ENCODE measurements at places on chromosomes 12 and 14. TPM values are rescaled to one million over a fixed set of nuclear protein-coding genes. Genes with fewer than 3 reads are reported as not detected.

GRCh38 chr12:69151254-69151764 lies 88.1 kb upstream of the CPSF6 start:
- DNase-seq: no peak

- peak; percentile 69 for DNase-seq
Measured at GRCh38 chr12:64633940-64634337, 23.6 kb downstream of the RASSF3 start.

GRCh38 chr14:23559010-23559925 lies 3.2 kb downstream of the THTPA start:
- DNase-seq: no peak

DNA sequence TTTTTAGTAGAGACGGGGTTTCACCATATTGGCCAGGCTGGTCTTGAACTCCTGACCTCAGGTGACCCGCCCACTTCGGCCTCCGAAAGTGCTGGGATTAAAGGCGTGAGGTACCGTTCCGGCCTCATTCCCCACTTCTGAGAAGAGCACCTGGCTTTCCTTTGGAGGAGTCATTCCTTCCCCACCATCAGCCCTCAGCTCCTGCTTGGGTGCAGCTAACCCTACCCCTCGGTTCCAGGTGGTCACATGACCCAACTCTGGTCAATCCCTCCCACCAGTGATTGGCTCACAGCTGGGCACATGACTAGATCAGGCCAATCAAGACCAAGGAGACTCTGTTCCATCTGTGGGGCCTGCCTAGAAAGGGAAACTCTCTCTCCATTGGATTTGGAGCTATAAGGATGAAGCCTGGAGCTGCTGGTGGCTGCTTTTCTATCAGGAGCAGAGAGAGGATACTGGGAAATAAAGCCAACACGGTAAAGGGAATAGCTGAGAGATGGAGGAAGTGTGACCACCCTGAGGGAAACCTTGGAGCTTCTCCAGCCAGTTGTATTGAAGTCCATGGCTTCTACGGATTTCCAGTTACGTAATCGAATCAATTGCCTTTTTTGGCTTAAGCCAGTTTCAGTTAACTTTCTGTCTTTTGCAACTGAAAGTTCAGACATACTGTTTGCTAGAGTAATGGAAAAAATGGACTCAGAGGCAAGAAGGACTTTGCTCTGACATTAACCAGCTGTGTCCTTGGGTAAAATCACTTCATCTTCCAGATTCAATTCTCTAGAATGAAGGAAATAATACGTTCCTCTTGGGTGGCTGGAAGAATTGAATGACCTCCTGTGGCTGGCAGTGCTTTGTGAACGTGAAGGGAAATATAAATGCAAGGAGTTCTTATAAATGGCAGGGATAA lies 19.7 kb upstream of the IFT81 start:
- no peak for DNase-seq

DNA sequence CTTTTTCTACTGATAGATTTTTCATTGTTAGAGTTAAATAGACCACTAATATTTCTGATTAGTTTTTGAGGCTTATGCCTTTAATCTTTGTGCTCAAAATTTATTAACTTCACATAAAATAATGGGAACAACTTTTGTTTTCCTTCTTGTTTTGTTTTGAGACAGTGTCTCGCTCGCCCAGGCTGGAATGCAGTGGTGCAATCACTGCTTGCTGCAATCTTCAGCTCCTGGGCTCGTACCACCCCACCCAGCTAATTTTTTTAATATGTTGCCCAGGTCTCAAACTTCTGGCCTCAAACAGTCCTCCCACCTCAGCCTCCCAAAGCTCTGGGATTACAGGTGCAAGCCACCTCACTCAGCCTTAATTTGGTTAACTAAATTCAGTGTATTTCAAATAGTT lies 16.8 kb downstream of the SCFD1 start:
- DNase-seq: no peak

DNA sequence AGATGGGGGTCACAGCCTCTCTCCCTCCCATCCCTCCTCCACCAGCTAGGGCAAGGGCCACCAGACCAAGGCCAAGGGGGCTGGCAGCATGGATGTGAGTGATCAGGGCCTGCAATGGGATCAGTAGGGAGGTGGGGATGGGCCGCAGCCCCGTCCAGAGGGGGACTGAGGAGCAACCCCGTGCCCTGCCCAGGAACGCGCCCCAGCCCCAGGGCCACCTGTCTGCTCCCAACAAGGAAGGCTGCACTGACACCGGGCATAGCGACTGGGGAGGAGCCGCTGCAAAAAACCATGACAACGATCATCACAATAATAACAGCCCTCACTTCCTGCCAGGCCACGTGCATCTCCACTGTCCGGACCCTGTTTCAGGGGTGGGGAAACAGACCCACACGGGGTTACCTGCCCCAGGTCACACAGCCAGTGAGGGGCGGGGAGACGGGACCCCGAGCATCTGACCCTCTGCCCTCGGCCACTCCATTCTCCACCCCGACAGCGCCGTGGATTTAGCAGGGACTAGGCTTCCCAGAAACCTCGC lies 24.3 kb downstream of the NCOR2 start:
- no peak for DNase-seq

DNA sequence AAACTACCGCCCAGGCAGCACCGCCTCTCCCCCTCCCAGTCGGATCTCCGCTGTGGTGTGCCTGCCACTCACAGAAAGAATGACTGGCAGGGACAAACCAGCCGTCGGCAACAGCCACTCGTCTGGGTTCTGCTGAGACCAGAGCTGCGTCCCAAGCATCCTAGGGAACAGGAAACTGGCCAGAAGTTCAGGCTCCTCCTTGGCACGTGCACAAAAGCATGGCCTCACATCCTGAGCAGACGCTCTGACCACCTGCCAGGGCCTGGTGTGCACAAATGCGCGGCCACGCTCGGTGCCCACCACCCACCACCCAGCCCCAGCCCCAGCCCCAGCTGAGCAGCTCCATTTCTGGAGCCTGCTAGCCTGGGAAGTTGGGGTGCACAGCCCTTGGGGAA lies 214.8 kb downstream of the DPF3 start:
- DNase-seq: no peak

DNA sequence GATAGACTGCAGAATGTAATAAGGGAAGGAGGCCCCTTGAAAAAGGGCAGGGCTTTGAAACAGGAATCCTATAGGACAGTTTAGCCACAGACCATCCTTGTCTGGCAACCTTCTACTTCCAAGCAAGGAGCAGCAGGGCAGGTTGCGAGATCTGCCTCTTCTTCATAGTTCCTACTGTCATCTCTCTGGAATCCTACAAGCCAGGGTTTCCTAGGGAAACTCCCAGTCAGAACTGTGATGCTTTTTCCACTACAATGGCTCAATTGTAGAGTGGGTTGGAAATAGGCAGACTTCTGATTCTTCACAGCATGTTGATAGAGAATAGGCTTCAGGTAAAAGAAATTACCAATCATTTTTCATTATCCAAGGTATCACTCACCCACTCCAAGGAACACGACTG lies 186.3 kb downstream of the DACT1 start:
- peak; percentile 77 for DNase-seq

DNA sequence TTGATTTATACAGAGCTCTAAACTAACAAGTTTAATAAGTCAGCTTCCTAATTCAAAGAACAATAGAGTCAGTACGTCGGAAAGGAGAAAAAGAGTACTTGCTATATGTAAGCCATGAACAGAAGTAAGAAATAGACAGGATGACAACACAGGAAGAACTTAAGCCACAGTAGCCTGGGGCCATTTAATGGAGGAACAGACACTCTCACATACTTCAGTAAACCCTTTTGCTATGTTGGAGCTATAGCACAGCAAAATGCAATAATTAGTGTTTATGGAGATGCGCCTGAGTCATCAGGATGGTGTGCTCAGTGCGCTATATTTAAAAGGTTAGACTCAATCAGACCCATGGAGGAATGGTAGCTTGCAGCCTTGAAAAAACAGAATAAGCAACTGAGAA lies 61.0 kb downstream of the SRGAP1 start:
- peak; percentile 60 for DNase-seq

DNA sequence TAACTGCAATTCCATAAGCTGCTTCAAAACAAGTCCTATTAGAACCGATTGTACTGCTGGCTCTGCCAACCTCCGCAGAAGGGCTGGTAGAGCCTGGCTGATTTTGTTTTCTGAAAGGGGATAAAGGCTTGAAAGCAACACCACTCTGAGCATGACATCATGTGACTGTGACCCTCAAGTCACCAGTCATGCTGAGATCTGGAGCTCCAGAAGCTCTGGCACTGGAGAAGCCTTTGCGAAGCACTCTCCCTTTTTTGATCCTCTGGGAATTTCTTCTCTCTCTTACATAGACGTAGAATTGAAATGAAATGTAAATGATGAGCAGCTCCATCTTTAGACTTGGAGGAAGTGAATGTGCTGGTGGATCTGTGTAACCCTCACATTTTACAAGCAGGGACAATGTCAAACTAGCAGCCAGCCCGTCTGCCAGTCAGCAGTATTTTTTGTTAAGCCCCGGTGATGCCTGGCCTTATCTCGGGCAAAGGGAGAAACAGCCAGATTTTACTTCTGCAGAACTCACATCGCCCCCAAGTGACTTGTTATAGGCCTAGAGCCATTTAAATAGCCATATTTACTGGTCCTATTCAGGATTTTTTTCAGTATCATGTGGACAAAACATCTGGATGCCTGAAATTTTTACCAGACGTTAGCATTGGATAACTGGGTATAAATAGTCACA lies 112.1 kb upstream of the NPAS3 start:
- DNase-seq: no peak

DNA sequence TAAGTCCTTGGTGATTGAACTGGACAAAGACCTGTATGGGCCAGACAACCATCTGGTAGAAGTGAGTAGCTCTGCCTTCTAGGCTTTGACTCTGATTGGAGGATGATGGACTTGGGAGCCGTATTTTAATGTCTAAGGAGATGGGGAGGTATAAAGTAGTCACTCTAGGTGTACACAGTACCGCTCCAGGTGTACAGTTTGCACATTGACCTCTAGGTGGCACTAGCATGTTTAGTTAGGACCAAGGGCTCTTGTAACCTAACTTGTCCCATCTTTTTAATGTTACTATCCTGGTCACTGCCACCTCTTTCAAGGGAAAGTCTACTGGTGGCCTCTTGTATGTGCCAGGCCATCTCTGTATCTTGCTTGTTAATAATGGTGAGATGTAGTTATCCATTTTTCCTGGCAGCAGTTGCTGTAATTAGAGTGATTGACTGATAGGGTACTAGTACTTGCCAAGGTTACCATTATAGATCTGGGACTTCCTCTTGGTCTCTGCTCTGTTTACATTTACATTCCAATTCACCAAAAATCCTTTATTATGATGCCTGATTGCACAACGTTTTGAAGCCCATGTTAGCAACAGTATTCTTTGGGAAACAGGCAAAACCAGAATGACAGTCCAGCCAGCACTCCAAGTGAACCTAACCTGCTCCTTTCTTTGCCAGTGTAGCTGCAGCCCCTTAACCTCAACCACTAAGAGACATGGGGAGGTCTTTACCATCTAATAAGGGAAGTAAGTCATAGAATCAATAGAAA lies 3.6 kb downstream of the SMARCD1 start:
- DNase-seq: peak; percentile 73

DNA sequence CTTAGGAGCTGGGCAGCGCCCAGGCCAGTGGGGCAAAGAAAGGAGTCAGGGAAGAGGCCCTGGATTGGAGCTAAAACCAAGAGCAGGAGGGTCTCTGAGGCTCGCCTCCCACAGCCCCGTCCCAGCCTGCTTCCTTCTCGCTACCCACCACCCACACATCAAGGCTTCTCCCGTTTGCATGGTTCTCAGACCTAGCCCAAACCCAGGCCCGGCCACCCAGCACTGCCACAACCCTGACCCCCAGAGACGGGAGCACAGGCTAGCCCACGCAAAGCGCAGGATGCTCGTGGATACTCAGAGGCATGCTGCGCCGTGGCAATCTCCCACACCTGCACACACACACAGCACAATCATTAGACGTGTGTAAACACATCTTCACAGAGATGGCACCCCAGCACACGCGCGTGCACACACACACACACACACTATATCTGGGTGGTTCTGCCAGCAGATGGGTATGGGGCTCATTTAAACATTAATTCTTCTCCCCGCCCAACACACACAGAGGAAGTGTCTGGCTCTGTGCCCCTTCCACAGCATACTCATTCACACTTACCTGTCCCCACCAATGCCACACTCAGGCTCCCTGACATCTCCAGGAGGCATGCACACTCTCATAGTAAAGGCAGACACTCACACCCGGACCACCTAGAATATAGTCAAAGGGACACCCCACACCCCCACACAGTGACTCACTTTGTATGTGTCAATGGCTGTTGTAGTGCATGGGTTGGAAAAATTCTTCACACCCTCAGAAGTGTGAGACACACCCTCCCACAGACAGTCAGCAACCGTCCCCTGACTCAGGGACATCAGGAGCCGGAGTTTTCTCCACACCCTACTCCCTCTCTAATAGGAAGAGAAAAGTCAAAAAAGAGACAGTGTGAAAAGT lies 1.1 kb downstream of the CARMIL3 start:
- DNase-seq: no peak

DNA sequence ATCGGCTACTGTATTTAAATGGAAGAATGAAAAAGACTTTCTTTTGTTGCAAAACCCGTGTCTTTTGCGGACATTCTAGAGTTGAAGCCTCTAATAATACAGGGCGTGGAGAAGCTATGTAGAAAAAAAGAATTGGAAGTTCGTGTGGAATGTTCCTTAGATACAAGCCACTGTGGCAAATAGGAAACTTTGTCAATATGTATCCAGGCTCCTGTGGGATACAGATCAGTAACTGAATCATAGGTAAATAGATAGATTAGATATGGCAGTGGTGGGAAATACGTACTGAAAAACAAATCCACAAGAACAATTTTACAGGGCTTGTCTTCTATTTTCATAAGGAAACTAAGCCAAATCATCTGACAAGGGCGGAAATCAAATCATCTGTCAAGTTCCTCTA lies 245.4 kb downstream of the EGLN3 start:
- no peak for DNase-seq

GRCh38 chr12:5745251-5745888 lies 199.7 kb downstream of the ANO2 start:
- DNase-seq: peak; percentile 18

- no peak for DNase-seq
Measured at GRCh38 chr14:71415404-71415690, 508.1 kb downstream of the PCNX1 start.

DNA sequence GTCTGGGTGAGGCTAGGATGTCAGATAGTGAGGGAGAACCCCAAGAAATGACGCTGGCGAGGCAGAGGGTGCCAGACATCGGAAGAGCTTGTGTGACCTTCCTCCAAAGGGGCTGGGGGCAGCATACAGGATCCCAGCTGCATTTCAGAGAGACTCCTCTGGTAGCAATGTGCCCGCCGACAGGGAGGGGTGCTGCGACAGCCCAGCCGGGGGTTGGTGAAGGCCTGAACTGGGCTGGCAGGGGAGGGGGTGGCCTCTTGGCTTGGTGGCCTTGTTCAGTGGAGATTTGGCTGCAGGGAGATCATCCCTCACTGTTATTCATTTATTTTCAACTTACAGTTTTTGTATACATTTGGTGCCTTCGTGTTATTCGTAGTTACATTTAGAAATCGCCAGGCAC lies 5.2 kb downstream of the TCHP start:
- DNase-seq: no peak

Gene IAPP
- total RNA-seq: not detected

Gene PLEKHG7
- not detected for total RNA-seq

Gene NPC2
- 347 TPM for total RNA-seq

Gene RPGRIP1
- not detected for total RNA-seq

Gene MAPK1IP1L
- total RNA-seq: 48.2 TPM

Gene C12orf60
- 1.1 TPM for total RNA-seq

Data from mammary epithelial cell (primary cell).